Left cardiac atrium (tissue), 4 donors: ENCODE measurements at places on chromosomes 7 and 10. TPM values are rescaled to one million over a fixed set of nuclear protein-coding genes. Genes with fewer than 3 reads are reported as not detected.

- DNase-seq, result peak; percentile 24
Observed at GRCh38 chr10:127834221-127834620, 58.5 kb downstream of the CLRN3 start.

DNA sequence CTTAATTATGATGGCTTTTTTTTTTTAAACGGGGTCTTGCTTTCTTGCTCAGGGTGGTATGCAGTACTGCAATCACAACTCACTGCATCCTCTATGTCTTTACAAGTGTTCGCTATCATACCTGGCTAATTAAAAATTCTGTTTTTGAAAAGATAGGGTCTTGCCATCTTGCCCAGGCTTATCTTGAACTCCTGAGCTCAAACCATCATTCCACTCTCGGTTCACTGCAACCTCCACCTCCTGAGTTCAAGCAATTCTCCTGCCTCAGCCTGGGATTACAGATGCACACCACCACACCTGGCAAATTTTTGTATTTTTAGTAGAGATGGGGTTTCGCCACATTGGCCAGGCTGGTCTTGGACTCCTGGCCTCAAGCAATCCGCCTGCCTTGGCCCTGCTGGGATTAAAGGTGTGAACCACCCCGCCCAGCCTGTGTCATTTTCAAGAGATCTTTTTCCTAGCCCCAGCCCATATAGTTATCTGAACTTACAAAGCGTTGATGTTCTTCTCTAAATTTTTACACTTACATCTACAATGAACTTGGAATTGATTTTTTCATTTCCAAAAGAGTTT lies 6.0 kb downstream of the HNRNPF start:
- DNase-seq, result no peak

DNA sequence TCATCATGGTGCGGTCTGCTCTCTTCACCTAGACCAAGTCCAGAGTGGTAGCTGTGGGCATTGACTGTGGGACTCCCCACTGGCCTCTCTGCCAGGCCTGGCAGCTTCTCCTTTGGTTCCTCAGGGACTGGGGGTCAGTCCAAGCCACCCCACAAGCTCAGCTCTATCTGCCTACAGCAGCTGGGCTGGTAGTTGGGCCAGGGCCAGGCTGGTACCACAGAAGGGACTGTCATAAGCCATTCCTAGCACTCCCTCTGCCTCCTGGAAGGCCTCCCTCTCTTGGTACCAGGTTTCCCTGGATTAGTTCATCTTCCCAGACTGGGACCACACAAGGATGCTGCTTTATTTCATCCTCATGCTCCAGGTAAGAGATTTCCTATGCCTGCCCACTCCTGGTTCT lies 24.2 kb upstream of the UNC5B start:
- DNase-seq, result no peak

DNA sequence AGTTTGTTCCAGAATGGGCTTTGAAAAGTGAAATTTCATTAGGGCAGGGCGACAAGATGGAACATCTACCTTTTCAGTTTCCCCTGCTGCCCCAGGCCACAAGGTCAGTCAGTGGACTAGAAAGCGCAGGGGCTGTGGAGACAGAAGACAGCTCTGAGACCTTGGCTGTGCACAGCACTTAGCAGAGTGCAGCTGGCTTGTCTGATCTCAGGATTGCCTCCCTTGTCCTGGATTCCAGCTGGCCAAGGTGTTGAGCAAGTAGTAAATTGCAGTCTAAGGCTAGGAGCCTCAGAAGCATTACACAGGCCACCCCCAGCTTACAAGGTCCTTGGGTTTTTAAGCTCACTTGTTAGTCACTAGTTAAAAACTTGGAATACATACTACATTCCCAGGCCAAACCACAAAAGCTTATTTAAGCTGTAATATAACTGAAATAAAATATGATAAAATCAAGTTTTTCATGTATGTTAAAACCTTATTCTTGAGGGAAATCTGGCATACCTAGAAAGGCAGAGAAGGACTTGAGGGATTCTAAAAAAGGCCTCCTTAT lies 67.3 kb upstream of the NPY start:
- no peak for DNase-seq

DNA sequence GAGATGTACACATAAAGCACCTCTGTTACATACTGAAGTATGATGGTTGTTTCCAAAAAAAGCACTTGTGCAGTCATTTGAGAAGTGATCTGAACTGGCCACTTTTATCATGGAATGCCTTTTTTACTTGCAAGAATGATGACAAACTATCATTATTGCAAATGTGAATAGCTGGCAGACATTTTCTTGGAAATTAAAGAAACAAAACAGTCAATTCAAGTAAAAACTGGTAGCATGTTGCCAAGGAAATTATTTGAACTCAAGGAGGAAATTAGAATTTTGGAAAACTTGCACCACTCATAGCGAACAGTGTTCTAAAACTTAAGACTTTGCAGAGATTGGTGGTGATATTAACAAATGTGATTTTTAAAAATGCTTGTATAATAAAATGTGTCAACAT lies 6.6 kb downstream of the RHEB start:
- DNase-seq, result no peak

DNA sequence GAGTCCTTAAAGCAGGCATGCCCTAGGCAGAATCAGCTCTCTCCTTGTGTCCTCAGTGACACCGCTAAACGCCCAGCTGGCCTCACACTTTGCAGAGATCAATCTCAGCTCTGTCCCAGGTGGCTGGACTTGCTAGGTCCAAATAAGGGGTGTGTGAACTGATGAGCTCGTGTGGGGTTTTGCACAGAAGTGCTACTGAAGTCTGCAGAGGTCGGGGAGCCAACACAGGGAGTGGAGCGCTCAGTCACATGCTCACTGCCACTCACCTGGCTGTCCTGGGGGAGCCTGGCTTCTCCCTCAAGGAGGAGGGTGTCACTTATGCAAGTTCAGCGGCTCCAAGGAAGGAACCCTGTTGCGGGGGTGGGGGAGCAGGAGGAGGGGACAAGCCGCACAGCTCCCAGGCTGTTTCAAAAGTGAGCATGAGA lies 2.0 kb downstream of the ELN start:
- no peak for DNase-seq

GRCh38 chr10:17038627-17039026 lies 91.0 kb downstream of the CUBN start:
- peak; percentile 63 for DNase-seq

DNA sequence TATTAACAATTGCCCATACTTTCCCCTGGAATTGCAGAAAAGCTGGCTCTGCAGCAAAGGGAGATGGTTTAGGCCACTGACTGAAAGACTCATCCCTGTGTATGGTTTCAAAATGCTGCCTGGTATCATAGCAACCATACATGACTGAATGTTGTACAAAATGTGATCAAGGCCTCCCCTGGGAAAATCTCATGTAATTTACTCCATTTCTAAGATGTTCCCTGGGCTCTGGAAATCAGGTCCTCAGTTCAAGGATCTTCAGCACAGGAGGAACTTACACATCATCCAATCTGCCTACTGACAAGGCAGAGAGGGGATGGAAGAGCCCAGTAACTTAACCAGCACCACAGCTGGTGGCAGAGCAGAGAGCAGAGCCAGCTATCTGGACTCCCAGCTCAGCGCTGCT lies 111.8 kb downstream of the JAZF1 start:
- no peak for DNase-seq

The FAM200A gene
- 5.6 TPM for total RNA-seq
